ENCODE measurements at places on chromosomes 2 and 18.

DNA sequence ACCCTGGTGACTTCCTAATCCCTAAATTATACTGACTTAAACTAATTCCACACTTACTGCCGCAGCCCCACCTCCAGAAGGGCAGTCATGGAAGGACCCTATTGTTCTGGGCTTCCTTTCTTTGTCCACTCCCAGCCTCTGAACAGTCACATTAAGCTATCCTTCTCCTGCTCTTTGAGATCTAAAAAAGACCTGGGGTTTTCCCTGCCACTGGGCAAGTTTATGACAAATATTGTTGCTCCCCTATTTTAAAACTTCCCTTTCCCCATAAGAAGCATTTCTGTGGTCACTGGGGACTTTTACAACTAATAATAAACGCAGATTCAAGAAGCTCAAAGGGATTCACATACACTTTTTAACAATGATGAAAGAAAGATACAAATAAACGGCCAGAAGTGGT lies 47.2 kb upstream of the XPO1 start:
- no peak for DNase-seq

- DNase-seq: no peak
Measured at GRCh38 chr18:27608742-27609141, 423.6 kb upstream of the CHST9 start.

- DNase-seq: no peak
Measured at GRCh38 chr2:217616936-217617335, 385.9 kb downstream of the TNS1 start.

GRCh38 chr2:64773461-64774118 lies 119.9 kb upstream of the SERTAD2 start:
- DNase-seq: no peak

- no peak for DNase-seq
Measured at GRCh38 chr2:85852937-85853498, 35.8 kb downstream of the ST3GAL5 start.

DNA sequence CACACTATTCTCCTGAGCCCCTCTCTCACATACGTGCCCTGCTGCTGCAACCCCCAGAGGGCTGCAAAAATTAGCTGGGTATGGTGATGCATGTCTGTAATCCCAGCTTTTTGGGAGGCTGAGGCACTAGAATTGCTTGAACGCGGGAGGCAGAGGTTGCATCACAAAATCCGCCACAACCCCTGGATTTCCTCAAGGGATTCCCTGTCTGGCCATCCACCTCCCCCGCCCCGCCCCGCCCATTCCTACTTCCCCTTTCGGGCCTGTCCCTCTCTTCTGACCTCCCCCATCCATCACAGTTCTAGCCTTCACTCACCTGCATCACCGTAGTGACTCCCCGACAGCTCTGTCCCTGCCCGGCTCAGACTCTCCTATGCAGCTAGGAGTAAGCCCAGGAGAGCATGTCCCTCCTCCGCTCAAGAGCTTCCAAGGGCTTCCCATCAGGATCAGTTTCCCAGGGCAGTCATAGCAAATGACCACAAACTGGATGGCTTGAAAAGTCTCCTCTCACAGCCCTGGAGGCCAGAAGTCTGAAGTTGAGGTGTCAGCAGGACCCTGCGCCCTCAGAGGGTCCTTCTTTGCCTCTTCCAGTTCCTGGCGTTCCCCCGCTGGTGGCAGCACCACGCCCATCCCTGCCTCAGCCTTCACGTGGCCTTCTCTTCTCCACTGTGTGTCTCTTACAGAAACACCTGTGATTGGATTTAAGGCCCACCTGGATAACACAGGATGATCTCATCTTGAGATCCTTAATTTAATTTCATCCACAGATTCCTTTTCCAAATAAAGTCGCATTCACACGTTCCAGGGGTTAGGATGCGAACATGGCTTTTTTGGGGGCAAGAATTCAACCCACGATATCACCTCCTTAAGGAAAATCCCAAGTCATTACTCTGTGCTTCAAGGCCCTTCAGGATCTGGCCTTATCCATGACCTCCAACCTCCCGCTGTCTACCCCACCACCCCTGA lies 58.5 kb downstream of the HS1BP3 start:
- DNase-seq: no peak
